Femur (tissue), 1 donor: ENCODE measurements at places on chromosomes 3 and 15.

- no peak for DNase-seq
Observed at GRCh38 chr3:55169608-55170072, 241.8 kb upstream of the LRTM1 start.

DNA sequence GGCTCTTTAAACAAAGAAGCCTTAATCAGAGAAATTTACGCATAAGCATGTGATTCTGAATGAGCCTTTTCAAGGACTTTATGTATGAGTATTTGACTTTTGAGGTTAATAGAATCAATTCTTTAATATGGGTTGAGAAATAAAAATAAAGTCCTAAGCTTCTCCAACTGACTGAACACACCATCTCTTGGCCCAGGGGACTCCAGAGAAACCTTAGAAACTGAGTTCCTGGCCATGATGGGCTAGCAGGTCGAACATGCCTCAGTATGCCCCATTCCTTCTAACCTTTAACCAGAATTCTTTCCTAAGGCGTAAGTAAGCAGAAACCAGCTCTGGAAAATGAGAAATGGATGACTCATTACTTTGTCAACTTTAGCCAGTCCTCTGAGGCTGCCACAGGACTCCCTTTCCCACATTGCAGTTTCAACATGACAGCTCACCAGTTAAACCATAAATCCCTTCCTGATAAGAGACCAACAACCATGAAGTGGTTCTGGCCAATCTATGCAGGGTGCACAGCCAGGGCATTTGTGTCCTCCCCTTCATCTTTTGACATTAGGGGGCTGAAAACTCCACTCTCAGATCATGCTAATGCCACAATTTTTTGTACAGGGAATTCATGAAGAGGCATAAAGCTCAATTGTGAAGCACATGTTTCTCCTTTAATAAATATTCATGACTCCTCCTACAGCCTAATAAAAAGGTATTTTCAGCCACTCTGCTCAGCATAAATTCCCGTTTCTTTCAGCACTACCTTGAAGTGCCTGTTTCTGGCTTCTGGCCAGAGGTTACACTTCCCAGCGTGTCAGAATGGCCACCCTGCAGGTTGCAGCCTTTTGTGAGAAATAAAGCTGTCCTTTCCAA lies 33.3 kb downstream of the TM4SF18 start:
- DNase-seq, result no peak

DNA sequence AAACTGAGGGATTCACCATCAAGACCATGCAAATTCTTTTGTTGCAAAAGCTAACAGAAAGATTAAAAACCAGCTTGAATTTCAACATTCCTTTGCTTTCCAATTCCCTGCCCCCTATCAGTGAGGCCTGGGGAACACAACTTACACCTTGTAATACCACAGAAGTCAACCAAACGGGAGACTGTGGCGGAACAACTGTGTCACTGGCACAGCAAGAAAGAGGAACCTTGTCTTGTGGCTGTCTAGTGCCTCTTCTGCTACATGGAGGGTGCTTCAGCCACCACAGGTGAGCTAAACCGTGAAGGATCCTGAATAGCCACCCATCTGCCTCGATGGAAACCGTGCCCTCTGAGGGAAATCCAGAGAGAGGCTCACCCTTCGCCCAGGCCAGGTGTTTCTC lies 11.4 kb downstream of the CCDC12 start:
- DNase-seq, result no peak

- DNase-seq, result no peak
Observed at GRCh38 chr3:57586778-57587177, 10.4 kb downstream of the ARF4 start.

GRCh38 chr15:31178705-31179104 lies 77.2 kb upstream of the TRPM1 start:
- no peak for DNase-seq

DNA sequence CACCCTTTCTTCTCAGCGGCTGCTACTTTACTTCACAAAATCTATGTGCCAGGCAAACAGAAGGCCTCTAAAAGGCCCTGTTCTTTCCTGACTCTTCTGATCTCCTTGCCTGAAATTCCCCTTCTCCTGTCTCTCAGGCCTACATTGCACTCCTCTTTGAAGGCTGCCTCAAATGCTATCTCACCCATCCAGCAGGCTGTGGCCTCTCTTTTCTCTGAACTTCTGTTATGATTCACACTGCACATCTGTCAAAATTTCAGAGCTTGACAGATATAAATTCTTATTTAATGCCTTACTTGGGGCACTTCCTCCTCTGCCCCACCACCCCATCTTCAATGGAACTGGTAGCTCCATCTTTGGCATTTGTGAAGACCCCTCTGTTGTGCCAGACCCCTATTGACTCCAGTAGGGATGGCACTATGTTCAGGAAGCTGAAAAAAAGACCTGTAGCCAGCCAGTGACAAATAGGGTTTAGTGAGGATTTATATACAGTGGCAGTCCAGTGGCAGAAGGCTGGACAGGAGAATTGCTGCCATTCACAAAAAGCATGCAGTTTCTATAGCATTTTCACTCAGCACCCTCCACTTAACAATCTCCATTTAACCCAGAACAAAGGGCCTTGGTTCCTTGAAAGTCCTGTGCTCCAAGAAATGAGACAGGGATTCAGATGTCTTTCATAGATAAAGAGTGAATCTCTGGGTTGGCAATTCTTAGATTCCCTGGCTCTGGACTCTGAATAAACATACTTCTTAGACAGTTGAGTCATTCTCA lies 415.8 kb upstream of the GRM7 start:
- DNase-seq, result no peak

DNA sequence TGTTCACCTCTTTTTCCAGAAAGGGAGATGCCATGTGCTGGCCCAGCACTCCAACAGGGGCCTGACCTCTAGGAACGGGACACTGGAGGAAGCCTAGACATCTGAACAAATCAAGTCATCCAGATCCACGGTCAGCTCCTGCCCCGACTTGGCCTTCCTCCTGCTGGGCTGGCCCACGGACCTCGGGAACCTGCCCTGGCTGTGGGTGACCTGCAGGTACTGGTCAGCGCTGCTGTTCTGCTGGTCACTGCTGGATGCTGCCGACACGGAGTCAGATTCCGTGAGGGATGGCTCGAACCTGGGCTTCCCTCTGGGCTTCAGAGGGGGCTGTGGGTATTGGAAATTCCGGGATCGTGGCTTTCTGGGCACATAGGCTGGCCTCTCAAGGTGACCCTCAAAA lies 8.4 kb upstream of the STARD5 start:
- DNase-seq, result no peak

DNA sequence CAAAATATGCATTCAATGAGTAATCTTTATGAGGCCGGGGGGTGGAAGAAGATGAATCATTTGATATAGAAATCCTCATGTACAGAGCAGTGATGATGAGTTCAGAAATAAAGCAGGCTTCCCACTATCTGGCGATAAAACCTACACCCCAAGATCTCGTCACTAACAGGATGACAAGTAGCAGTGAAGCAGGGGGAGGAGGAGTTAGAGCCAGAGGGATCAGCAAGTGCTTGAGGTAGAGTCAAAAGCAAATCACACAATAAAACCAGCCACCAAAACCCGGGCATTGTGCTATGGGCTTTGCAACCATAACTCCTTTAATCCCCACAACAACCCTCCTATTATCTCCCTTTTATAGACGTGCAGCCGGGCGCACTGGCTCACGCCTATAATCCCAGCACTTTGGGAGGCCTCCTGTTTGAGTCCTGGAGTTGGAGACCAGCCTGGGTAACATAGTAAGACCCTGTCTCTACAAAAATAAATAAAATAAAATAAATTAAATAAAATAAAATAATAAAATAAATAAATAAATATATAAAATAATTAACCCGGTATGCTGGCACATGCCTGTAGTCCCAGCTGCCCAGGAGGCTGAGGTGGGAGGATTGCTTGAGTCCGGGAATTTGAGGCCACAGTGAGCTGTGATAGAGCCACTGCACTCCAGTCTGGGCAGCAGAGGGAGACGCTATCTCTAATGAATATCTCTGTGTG lies 53.0 kb downstream of the STARD5 start:
- DNase-seq, result no peak

GRCh38 chr3:135017003-135017893 lies 222.2 kb downstream of the EPHB1 start:
- DNase-seq, result no peak

DNA sequence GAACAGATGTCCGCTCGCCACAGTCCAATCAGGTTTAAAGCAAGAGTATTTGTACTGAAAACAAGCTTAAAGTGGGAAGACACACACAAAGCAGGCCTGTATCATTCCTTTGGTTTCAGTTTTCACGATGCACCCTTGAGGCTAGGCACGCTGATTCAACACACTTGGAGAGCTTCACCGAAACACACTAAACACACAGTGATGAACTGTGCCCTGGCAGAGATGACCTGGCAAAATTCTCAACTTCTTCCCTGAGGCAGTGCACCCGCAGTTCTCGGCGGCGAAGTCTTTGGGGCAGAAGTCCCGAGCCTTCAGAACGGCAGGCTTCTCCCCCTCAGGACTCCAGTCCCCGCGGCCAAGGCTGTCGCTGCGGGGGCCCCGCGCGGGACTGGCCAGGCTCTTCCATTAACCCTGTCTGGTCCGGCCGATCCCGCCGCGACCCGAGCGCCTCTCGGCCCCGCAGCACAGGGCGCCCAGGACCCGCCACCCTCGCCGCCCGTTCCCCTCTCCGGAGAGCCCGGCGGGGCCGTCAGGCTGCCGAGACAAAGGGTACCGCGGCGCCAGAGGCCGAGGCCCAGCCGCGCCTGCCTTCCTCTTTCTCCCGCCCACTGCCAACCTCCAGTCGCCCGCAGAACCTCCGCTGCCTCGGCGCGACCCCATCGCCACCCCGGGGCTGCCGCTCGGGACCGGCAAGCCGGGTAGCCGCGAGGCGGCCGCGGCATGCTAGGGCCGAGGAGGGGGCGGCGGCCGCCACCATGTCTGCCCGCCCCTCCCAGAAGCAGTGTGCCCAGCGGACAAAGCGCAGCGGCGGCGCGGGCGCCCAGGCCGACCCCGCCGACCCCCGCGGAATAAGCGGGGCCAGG lies 792 bp downstream of the GABPB1 start:
- peak; percentile 80 for DNase-seq

DNA sequence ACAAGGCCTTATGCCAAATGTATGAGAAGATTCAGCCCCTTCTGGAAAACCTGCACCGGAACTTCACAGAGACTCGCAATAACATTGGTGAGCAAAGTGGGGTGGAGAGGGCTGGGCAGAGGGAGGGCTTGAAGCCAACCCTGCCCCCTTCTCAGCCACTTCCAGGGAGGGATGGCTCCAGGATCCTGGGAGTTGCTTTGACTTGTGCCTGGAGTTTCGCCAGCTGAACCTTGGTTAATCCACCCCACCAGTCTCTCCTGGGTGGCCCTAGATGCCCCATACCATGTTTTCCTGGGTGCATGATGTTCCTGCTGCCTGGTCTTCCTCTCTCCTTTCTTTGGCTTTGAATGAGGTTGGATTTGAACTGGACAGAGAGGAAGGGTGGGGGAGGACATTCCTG lies 10.8 kb downstream of the TBC1D21 start:
- DNase-seq, result peak; percentile 6

GRCh38 chr3:128348805-128349531 lies 117.7 kb downstream of the DNAJB8 start:
- DNase-seq, result no peak

DNA sequence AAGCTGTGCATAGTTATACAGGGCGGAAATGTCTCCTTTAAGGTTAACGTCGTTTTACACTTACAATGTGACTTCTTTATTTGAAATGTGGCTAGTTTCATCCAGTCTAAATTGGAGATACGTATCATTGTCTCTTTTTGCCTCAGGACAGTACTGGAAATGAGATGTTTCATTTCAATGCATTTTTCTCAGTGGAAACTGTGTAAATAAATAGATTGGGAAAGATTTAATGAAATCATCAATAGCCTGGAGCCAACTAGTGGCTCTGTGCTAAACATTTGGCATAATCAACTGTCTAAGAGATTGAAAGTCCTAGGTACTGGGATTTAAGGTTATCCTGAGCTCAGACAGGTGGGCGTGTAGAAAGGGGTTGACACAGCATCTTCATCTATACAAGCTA lies 691.5 kb upstream of the CCDC54 start:
- no peak for DNase-seq

DNA sequence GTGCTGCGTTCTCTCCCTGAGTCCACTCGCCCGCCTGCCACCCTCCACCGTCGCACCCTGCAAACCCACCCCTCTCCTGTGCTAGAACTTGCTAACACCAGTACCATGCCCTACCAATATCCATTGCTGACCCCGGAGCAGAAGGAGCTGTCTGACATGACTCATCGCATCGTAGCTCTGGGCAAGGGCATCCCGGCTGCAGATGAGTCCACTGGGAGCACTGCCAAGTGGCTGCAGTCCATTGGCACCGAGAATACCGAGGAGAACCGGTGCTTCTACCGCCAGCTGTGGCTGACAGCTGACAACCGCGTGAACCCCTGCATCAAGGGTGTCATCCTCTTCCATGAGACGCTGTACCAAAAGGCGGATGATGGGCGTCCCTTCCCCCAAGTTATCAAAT lies 4.9 kb upstream of the ALAS1 start:
- peak; percentile 54 for DNase-seq

DNA sequence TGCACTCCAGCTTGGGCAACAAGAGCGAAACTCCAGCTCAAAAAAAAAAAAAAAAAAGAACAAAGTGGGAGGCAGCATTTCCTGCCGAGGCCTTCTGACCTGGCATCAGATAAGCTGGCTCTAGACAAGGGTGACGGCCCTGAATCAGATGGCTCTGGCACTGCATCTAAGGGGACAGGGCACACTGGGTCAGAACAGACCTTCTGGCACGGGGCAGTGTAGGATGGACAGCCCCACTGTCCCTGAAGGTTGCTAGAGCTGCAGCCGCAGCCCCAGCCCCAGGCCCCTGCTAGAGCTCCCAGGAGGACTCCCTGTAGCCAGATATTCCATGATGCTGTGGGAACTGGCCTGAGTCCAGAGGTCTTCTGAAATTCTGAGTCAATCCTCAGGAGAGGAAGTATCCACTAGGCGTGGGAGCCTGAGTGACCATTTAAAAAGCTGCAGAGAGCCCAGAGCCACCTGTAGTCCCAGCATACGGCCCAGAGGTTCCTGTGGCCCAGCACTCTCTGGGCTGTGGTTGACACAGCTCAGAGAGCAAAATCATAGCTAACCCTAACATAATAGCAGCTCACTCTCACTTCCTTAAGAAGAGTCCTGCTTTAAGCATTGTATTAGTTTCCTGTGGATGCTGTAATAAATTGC lies 69.2 kb upstream of the MFGE8 start:
- DNase-seq, result peak; percentile 73
